ENCODE measurements at places on chromosomes 2 and 18.

DNA sequence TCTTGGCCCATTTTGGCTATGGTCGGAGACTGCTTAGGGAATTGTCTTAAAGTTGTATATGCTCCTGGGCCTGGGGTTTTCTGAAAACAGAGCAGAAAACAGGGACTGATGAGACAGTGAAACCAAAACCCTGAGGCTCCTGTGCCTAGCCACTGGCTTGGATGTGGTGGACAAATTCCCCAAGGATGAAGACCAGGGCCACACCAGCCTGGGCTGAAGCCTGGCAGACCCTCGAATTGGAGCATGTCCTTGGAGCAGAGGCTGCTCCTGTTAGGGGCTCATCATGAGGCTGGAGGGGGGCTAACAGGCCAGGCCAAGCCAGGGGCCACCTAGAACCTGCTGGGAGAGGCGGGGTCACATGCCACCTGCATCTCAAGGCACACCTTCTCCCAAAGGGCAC lies 68.1 kb downstream of the STPG4 start:
- no peak for DNase-seq

DNA sequence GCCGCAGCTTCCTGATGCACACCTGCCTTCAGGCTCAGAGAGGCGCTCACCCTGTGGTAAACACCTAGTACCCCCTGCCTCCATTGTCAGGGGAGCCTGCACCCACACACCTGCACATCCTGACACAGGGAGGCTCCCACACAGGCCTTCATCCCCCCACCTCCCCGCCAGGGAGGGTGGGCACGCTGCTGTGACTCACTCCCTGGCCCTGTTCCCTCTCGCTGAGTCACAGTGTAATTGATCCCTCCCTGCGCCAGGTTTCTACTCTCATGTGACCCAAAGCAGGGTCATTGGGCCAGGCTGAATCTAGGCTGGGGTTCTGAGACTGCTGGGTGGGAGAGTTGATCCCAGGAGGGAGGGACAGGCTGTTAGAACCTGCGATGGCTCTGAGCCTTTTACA lies 8.5 kb upstream of the CELF4 start:
- no peak for DNase-seq

GRCh38 chr2:158998551-158999248 lies 30.3 kb downstream of the TANC1 start:
- DNase-seq: no peak

DNA sequence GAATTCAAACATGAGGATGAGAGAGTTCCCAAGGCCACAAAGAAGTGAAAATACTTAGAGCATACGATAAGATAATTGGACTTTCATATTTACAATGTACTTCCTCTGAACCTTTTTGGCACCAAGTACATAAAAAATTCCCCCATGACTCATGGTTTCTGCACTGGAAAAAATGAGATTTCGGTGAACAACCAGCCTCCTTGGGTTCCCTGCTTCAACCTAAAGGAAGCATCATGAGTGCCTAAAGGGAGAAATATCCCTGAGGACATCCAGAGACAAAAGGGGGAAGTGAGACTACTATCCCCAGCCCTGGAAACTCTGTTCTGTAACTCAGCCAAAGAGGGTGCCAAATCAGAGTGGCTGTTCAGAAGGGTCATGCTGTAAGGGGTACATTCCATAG lies 562.7 kb upstream of the SLC39A10 start:
- DNase-seq: no peak

DNA sequence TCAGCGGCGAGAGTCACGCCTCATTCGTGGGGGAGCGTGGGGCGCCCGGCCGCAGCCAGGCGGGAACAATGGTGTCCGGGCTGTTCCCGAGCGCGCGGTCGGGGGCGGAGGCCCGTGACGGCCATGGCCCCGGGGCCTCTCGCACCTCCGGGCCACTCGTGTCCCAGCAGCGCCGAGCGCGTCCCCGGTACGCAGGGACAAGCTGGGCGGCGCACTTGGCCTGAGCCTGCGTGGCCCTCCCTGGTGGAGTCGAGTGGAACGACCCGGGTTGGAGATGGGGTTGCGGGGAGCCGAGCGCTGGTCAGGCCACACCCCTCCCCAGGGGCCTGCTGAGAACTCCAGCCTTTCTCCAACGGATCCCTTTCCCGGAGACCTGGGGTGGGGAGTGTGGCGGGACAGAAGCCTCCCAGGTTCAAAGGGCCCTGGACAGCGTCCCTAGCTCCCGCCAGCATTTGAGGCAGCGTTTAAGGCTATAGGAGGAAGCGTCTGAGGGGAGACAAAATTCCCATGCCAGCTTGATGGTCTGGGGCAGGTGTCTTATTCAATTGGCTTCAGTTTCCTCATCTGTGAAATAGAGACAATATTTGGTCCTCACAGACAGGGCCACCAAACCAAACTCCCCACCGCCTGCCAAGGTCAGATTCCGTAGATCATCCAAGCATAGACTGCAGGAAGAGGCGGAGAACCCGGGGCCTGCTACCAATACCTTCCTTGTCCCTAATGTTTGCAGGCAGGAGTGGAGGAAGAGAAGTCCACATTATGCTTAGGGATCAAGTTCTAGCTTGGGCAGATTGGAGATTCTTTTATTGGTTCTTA lies 553 bp downstream of the CNDP2 start:
- no peak for DNase-seq

GRCh38 chr2:98701230-98701629 lies 29.7 kb downstream of the MGAT4A start:
- no peak for DNase-seq

GRCh38 chr2:14408695-14409094 lies 223.8 kb upstream of the LRATD1 start:
- no peak for DNase-seq

GRCh38 chr2:223041527-223042109 lies 10.4 kb upstream of the KCNE4 start:
- DNase-seq: no peak

DNA sequence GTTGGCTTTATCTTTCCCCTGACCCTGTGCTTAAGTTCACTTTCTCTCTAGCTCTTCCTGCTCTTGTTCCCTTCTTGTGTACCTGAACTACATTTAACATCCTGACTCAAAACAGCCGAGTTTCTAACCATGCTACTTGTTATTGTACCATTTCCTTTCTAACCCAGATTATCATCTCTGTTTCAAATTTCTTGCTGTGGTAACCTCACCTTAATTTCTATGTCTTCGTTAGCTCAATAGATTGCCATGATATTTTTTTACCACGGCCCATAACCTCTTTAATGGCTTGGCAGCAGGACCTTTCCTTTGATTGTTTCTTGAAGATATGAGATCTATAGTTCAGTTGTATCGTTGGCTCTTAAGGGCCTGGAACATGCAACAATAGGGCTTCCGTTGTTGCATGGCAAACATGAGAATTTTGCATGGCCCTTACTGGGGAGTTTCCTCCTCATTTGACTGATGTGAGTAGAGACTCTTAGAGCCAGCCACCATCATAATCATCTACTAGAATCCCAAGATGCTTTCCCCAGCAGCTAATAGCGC lies 11.1 kb downstream of the CFAP36 start:
- DNase-seq: no peak

DNA sequence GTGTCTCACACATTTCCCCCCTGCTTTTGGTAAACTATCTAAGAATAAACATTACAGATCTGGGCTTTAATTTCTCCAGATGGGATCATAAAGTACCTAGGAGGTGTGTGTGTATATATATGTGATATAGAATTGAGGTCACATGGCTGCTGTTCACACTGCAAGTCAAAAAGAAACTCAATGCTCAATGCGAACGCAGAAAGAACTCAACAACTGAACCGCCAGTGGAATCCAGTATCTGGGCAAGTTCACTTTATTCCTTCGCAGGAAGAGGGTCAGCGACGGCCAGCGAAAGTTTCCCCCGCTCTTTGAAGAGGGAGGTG lies 17.7 kb downstream of the POU3F3 start:
- no peak for DNase-seq

DNA sequence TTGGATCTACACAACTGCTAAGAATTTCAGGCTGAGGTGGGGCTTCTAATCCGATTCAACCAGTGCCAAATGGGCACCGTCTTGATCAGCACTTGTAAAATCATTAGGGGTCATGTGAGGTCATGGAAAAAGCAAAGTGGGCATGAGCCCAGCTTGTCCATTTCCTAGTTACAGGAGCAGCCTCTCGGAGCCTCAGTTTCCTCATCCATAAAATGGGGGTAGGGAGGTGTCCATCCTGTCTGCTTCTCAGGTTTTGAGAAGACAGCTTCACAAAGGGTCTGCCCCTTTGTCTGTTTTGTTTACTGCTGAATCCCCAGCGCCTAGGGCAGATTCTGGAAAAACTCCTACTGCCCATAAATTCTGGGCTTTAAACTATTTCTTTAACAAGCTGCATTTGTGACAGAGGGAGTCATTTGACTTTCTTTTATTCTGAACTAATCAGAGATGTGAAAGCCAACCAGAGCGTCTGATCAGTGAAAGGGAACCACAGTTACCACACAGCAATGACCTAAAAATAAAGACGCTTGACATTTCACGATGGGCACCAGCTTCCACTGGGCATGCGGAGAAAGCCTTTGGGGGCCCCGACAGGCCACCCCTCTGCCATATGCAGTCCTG lies 38.9 kb downstream of the DNMT3A start:
- DNase-seq: no peak

DNA sequence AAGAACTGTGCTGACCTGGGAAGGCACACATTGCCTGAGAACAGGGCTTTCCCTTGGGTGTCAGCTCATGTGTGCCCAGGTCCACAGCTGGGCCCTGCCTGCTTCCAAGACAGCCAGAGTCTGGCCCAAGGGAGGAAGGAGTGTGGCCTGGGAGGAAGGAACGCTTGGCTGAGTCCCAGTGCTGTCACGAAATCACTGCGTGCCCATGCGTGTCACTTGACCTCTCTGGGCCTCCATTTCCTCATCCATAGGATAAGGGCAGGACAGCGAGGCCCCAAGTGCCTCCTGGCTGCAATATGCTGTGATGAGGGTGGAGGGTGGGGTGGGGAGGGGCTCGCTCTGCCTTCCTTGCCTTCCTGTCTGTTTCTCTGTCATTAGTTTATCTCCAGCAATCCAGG lies 642 bp upstream of the KCNK3 start:
- no peak for DNase-seq

DNA sequence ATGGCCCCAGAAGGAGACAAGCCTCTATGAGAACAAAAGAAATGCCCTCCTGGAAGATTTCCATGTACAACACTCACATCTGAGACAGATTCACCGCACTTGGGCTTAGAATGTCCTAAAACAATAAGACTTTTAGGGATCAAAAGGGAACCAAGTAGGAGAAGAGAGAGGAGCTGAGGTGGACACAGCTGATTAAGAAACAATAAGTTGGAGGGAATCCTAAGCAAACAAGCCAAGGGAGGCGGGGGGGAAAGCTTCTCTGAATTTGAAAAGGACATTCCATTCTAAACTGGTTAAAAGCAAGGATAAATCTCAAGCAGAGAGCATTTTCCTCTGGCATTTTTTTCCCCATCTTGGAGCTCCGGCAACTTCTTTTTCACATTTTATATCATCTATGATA lies 9.9 kb downstream of the ACVR1 start:
- no peak for DNase-seq

DNA sequence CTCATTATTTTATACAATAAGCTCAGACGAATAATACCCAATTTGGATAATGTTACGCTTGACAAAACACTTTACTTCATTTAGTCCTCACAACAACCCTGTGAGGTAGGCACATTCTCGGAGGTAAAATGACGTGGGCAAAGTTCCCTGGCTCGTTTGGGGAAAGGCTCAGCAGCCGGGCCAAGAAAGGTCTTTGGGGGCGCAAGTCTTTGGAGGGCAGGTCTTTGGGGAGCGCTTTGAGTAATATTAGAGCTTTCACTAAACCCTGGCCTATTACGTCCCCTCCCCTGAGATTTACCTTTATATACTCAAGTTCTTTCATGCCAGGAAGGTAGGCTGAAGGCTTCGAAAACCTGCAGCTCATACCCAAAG lies 427 bp downstream of the RBKS start:
- DNase-seq: no peak

DNA sequence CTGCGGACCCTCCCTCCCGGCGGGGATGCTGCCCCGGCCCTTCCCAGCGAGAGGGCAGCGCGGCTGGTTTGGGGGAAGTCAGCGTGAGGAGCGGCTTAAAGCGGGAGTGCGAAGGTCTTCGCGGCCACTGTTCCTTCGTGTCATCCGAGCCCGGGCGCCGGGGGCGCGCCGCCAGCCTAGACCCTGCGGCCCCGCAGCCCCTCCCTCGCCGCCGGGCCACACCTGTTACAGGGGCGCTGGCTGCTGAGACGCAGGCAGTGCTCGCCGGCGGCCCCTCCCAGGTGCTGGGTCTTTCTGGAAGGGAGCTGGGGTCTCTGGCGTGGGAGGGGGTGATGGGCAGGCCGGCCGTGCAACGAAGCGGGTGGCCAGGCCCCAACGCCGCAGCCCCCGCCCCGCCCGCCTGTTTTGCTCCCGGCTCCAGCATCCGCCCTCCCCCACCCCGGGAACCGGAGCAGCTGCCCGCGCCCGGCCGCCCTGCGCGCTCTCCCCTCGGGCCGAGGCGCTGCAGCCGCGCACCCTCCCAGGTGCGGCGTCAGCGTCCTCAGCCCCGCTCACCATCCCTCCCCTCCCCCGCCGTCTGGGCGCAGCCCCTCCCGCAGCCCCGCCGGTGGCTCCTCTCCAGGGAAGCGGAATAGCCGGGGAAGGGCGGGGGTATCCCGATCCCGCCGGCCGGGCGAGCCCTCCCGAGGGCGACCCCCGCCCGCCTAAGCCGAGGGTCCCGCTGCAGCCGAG lies 727 bp downstream of the KIF1A start:
- no peak for DNase-seq

DNA sequence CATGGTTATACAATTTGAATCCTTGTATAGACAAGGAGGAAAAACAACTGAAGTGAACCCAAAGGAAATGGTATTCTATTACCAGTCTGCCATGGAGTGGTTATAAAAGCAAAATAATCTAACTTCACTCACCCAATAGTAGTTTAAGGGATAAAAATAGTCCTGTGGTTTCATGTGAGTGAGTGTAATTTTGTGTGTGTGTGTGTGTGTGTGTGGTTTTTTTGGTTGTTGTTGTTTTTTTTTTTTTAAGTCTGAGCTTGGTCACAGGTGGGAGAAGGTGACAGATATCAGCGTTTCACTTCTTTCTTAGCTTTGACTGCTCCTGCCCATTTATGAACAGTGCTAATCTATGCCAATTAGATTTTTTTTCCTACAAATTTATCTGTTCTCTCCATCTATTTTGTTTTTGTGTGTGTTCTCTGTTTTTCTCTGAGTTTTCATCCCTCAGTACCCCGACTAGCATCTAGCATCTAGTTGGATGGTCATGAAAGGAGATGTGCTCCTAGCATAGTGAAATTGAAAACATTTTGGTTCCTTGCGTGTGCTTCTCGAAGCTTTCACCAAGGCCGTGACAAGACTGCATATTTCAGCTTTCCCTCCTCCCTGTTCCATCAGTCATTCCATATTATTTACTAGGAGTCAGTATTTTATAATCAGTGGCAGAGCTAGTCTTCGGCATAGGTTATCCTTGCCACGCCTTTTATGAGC lies 200.1 kb upstream of the DTNA start:
- no peak for DNase-seq

- DNase-seq: no peak
Measured at GRCh38 chr2:205235434-205235833, 446.9 kb upstream of the NRP2 start.

GRCh38 chr2:133892352-133892913 lies 324.2 kb upstream of the NCKAP5 start:
- DNase-seq: no peak
